IMR-90 (cell line): ENCODE measurements at places on chromosomes 4 and X. TPM values are rescaled to one million over a fixed set of nuclear protein-coding genes. Genes with fewer than 3 reads are reported as not detected.

DNA sequence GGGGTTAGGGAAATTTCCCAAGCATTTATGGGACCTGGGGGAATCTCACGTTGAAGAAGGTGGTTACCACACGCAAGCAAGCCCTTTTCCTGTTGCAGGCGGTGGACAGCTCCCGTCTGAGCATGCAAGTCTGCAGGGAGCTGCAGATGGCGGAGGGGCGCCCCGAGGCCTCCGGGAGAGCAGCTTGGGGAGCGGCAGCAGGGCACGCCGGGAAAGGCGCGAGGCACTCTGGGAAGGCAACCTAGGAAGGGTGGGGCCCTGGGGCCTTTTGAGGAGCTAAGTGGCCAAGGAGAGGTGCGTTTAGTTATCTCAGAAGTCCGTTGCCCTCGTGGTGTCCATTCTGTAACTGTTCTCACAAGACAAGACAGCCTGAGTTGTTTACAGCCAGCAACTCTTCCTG, 57.0 kb upstream of the SLC25A4 start:
- peaks cover 10% of the 10 kb centered on the region for H3K27me3 ChIP-seq
- no peaks in the 10 kb centered on the region for H3K36me3 ChIP-seq
- no peak overlapping the region for H3K4me3 ChIP-seq
- H3K27ac ChIP-seq, result no peak overlapping the region
- no peaks in the 10 kb centered on the region for H3K4me1 ChIP-seq

DNA sequence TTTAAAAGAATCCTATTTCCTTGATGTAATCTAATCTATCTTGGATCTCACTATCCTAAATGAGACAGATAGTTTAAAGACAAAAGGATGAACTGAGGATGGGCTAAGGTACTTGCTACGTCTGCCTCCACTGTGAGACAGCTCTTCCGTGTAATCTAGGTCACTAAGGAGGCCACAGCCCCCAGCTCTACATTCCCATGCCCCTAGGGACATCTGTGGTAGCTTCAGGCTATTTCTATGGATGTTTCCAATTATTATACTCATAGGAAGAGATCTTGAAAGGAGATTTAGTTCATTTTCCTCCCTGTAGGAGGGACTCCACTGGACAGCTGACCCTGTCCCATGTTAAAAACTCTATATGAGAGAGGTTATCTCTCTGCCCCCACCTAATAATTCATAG, 140.8 kb upstream of the TRPC5 start:
- H3K27me3 ChIP-seq, result peaks cover 3% of the 10 kb centered on the region
- no peaks in the 10 kb centered on the region for H3K36me3 ChIP-seq

TMPRSS11B gene
- not detected in 2 replicates for total RNA-seq

CENPVL1 gene
- total RNA-seq, result not detected in 2 replicates

DNA sequence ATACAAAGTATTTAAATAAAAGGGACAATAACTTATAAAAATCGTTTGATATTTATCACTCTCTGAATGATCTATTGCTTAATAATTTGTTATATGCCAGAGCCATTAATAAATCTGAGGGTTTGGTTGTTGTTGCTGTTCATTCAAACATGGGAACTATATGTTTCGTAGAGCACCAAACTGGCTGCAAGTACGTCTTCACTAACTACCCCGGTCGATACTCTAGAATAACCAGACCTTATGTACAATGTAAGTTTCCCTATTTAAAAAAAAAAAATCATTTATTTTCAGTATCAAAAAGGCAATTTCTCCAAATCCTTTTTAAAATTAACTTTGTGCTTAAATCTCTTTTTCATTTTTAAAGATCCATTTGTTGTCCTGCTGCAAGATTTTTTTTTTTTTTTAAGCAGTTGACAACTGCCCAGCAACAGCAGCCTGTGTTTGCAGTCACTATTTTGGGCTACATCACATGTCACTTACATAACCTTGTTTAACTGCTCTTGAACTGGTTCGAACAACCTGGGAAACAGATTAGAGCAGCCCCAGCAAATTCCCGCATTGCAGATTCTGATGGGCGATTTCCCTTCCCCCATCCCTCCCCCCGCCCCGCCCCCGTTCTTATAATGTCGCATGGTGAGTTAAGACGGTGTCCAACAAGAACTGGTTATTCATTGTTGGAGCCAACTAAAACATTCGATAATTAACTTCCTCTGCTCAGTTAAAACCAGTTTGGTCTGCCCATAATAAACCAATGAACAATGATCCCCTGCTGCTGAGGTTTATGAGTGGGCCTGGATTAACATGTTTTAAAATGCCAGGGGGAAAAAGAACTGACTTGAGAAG, 238.9 kb downstream of the NR3C2 start:
- H3K36me3 ChIP-seq, result no peaks in the 10 kb centered on the region
- no peak overlapping the region for H3K27ac ChIP-seq
- no peaks in the 10 kb centered on the region for H3K27me3 ChIP-seq
- no peak for DNase-seq

DNA sequence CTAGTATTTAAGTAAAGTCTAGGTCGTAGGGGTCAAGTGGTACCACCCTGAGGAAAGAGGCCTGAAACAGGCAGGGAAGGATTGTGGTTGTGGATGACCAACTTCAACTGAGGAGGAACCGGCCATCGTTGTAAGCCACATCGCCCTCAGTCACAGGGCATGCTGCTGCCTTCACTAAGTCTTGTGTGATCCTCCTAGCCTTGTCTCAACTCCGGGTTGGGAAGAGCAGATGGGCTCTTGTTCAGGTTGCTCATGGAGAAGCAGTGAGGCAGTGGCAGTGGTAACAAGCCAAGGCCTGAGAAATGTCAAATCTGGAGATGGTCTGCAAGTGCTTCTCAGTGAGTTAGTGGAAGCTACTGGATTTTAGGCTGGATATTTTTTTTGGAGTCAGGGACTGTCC, 22.8 kb upstream of the NKX3-2 start:
- DNase-seq, result no peak
- H3K4me3 ChIP-seq, result no peak overlapping the region
- H3K27me3 ChIP-seq, result no peaks in the 10 kb centered on the region
- peaks cover 23% of the 10 kb centered on the region for H3K36me3 ChIP-seq
- H3K27ac ChIP-seq, result no peak overlapping the region
- no peaks in the 10 kb centered on the region for H3K4me1 ChIP-seq

DNA sequence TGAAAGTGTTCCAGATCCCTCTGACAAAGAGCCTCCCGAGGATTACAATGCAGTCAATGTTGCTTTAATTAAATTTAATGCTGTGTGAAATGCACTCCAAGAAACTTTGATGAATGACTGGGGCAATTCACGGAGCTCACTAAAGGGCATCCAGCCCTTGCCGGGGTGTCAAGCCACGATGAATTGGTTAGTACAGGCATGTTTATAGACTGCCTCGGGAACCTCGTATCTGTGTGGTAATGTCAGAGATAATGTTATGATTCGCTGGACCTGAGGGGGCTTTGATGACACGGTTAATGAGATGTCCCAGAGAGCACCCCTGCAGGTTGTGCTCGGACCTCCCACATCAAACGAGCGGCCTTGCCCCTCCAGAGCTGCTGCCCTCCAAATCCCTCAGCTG, 428.8 kb downstream of the NKX6-1 start:
- no peaks in the 10 kb centered on the region for H3K27me3 ChIP-seq
- no peaks in the 10 kb centered on the region for H3K4me1 ChIP-seq
- H3K4me3 ChIP-seq, result no peak overlapping the region

DNA sequence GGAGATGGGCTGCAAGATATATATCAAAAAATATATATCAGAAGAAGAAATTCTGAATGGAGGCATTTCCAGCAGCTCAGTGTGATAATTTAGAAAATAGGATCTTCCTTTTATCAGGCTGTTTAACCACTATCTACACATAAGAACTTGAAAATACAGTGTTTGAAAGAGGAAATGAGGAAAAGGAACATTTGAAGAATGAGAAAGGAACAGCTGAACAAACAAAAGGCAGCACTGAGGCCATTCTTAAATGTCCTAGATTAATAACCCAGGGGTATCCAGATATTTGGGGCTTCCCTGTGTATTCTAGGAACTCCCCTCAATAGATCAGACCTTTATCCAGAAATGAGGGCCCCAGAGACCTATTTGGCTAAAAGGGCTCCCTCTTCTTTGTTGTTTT, 4.1 kb downstream of the SLC39A8 start:
- H3K4me3 ChIP-seq, result no peak overlapping the region
- no peak for DNase-seq
- no peak overlapping the region for H3K27ac ChIP-seq
- no peaks in the 10 kb centered on the region for H3K36me3 ChIP-seq

- H3K36me3 ChIP-seq, result no peaks in the 10 kb centered on the region
- no peak overlapping the region for H3K27ac ChIP-seq
- H3K4me3 ChIP-seq, result no peak overlapping the region
- no peaks in the 10 kb centered on the region for H3K4me1 ChIP-seq
- no peaks in the 10 kb centered on the region for H3K27me3 ChIP-seq
Measured at GRCh38 chr4:188053302-188053701, 56.1 kb downstream of the TRIML2 start.

DNA sequence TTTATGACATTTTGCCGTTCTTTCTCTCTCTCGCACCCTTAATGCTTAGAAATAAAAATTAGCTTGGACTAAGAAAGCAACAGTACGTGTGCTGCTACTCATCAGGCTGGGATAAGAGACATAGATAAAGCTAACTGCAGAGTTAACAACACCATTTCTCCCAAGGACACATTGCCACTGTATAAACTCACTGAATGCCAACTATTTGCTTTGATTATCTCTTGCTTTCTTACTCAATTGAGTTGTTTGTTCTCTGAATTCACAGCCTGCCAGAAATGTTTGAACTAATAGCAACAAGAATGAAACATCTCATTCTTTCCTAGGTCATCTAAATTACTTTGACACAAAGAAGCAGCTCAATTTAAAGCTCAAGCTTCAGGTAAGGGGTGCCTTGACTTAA, 34.6 kb downstream of the F8 start:
- H3K27ac ChIP-seq, result no peak overlapping the region
- H3K4me1 ChIP-seq, result no peaks in the 10 kb centered on the region
- H3K4me3 ChIP-seq, result no peak overlapping the region
- no peak for DNase-seq
- no peaks in the 10 kb centered on the region for H3K36me3 ChIP-seq

AMTN gene
- not detected in 2 replicates for total RNA-seq

MAGEA12 gene
- not detected in 2 replicates for total RNA-seq

DNA sequence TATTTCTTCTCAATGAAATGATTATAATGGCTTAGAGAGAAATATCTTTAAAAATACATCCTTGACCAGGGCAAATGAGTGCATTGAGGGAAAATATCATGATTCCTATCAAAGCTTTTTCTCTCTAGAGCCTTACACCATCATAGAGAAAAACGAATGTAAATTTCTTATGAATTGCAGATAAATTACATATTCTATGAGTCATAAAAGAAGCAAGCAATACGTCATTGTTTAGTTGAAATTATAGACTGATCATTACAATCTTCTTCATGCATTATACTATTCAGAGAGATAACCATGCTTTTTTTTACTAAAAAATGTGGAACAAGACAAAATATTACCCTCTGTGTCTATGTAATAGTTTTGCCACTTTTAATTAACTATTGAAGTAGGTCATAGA, 100.9 kb upstream of the RXFP1 start:
- no peak overlapping the region for H3K27ac ChIP-seq
- H3K4me1 ChIP-seq, result no peaks in the 10 kb centered on the region
- H3K36me3 ChIP-seq, result no peaks in the 10 kb centered on the region
- H3K4me3 ChIP-seq, result no peak overlapping the region

DNA sequence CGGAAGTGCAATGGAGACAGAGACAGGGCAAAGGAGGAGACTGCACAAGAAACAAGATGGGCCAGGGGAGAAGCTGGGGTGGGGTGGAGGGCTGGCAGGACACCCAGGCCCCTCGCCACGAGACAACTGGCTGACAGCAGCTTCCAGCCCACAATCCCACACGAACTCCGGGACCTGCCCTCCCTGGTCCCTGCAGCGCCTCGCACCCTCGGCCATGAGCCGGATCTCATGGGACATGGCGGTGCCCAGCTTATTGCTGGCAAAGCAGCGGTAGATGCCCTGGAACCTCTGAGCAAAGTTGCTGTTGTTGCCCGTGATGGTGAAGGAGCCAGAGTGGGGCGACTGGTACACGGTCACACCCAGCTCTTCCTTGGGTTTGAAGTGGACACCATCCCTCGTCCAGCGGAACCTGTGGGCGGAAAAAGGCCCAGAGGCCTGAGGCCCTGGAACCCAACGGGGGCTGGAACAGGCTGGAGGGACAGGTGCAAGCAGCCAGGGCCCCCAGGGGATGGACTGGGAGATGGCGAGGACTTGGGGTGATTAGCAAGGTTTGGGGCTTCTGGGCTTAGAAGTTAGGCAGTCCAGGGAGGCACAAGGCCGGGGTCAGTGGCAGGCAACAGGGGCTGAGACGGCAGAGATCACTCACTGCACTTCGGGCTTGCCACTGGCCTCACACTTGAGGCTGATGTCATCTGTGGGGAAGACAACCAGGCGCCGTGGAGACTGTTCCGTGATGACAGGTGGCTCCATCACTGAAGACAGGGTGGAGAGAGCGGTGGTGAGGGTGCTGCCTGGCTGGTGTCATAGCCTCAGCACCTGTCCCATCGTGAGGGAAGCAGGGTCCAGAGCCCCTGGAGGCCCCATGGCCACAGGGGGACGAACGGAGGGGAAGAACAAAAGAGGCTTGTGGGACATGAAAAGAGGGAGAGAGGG, 13.8 kb downstream of the L1CAM start:
- H3K4me1 ChIP-seq, result no peaks in the 10 kb centered on the region
- no peak overlapping the region for H3K4me3 ChIP-seq
- no peaks in the 10 kb centered on the region for H3K36me3 ChIP-seq
- H3K27ac ChIP-seq, result no peak overlapping the region
- peaks cover 16% of the 10 kb centered on the region for H3K27me3 ChIP-seq

RNF150 gene
- 10.6 and 18.1 TPM in 2 replicates for total RNA-seq

GRCh38 chr4:14419516-14419915, 582.8 kb upstream of the CPEB2 start:
- H3K4me1 ChIP-seq, result no peaks in the 10 kb centered on the region
- no peak overlapping the region for H3K4me3 ChIP-seq
- no peaks in the 10 kb centered on the region for H3K36me3 ChIP-seq
- DNase-seq, result no peak

DNA sequence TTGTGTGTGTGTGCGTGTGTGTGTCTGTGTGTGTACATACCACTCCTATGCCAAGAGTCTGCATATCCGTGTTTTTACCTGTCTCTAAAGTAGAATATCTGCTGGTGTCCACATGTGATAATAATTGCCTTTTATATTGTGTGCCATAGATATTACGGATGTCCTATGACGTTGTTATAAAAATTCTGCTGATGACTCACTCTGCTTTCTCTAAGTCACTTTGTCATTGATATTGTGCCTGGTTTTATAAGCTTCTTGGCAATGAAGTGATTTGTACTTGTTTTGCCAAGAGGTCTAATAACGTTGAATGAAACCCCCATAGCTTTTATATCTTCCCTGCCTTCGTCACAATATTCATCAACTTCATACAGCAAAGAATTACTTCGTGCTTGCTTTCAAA, 102.6 kb upstream of the C1GALT1C1 start:
- DNase-seq, result no peak
- no peaks in the 10 kb centered on the region for H3K36me3 ChIP-seq
- no peak overlapping the region for H3K27ac ChIP-seq
- H3K4me3 ChIP-seq, result no peak overlapping the region
- H3K4me1 ChIP-seq, result no peaks in the 10 kb centered on the region
